ENCODE measurements at places on chromosomes 3 and 15. TPM values are rescaled to one million over a fixed set of nuclear protein-coding genes. Genes with fewer than 3 reads are reported as not detected.

GRCh38 chr3:113277414-113277813 lies 66.1 kb downstream of the BOC start:
- no peaks in the 10 kb centered on the region for H3K27me3 ChIP-seq
- H3K36me3 ChIP-seq, result no peaks in the 10 kb centered on the region
- no peak for DNase-seq
- H3K4me1 ChIP-seq, result no peaks in the 10 kb centered on the region
- no peak overlapping the region for H3K27ac ChIP-seq
- no peak overlapping the region for H3K4me3 ChIP-seq

DNA sequence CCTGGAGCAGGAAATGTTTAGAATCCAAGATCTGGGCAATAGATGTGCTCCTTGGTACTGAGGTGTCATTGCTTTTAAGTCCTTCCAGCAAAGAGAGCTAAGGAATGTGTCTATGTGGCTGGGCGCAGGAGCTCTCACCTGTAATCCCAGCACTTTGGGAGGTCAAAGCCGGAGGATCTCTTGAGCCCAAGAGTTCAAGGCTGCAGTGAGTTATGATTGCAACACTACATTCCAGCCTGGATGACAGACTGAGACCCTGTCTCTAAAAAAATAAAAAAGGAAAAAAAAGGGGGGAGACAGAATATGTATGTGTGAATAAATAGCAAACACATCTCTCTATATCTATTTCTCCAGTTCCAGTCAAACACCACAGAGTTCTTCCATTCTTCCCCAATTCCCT lies 4.3 kb upstream of the GPR62 start:
- peaks cover 3% of the 10 kb centered on the region for H3K27me3 ChIP-seq
- H3K4me3 ChIP-seq, result no peak overlapping the region
- no peak overlapping the region for H3K27ac ChIP-seq

- no peak overlapping the region for H3K27ac ChIP-seq
- no peaks in the 10 kb centered on the region for H3K4me1 ChIP-seq
- no peak overlapping the region for H3K4me3 ChIP-seq
- no peak for DNase-seq
- no peaks in the 10 kb centered on the region for H3K36me3 ChIP-seq
These were observed 811.0 kb downstream of the TUSC7 start for GRCh38 chr3:117520582-117520981.

DNA sequence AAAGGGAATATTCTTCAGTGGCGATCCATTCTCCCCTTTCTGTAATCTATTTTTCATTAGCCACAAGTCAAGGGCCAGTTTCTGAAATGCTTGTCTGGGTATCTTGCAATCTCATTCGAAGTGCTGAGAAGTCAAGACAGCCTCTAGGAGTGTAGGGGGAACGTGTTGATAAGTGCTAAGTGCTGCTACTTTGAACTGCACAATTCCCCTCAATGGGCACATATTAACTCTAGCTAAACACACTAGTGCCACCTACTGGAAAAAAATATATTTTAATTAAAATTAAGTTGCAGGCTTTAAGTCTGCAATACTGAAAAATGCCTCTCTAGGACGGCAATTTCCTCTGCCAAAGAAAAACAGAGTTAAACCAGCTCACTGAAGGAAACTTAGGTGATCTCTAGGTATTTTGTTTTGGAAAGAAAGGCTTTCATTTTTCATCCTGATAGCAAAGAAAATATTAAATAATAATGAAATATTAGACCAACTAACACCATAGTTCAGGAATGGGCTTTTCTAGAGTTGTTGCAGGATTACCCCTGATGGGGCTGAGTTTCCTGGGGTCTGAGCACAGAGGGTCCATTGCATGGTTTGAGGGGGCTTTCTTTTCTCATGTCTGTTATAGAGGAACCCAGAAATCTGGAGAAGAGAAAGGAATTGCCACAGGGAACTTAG lies 181.9 kb upstream of the KBTBD8 start:
- H3K4me1 ChIP-seq, result no peaks in the 10 kb centered on the region
- no peaks in the 10 kb centered on the region for H3K27me3 ChIP-seq
- H3K4me3 ChIP-seq, result no peak overlapping the region
- H3K27ac ChIP-seq, result no peak overlapping the region
- peak; percentile 1 for DNase-seq
- H3K36me3 ChIP-seq, result no peaks in the 10 kb centered on the region

Gene PLXND1
- total RNA-seq, result 19.6 TPM

Gene ARPP21
- total RNA-seq, result not detected

Gene SLC22A14
- total RNA-seq, result not detected

Gene SLC51A
- not detected for total RNA-seq

Measured in T-cell (primary cell).